ENCODE measurements at places on chromosomes 3 and 15.

DNA sequence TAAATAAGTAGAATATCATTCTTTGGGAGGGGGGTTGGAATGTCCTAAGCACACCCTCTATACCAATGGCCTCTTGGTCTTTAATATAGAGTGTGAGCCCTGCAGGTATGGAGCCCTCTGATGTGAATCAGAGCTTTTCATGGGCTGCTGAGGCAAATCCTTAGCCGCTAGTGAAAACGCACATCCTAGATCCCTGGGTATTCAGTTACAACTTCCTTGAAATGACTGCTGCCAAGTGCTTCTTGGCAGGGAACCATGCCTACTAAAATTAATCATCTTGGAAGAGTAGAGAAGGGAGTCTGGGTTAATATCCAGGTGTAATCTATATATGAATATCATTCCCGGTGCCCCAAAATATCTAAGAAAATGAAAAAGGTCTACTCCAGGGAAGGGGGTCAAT is 109.1 kb downstream of the POLQ start:
- no peak for DNase-seq

DNA sequence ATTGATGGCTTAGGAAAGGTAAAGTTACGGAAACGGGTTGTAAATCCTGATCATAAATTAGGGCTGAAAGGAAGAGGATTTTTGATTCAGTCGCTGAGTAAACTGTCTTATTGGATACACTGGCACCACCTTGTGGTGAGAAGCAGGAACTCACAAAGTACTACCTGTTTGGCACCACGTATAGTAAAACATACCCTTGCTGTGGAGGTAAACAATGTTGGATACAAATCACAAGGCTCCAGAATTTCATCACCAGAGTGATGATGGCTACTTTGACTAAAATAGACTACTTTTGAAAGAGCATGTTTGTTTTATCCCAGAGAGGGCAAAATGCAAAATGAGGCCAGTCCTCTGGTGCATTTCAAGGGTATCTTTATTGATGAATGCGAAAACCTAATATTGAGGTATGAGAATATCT is 216.9 kb downstream of the IGSF11 start:
- DNase-seq, result no peak

- DNase-seq, result no peak
Measured at GRCh38 chr3:36945333-36945980, 603 bp upstream of the TRANK1 start.

DNA sequence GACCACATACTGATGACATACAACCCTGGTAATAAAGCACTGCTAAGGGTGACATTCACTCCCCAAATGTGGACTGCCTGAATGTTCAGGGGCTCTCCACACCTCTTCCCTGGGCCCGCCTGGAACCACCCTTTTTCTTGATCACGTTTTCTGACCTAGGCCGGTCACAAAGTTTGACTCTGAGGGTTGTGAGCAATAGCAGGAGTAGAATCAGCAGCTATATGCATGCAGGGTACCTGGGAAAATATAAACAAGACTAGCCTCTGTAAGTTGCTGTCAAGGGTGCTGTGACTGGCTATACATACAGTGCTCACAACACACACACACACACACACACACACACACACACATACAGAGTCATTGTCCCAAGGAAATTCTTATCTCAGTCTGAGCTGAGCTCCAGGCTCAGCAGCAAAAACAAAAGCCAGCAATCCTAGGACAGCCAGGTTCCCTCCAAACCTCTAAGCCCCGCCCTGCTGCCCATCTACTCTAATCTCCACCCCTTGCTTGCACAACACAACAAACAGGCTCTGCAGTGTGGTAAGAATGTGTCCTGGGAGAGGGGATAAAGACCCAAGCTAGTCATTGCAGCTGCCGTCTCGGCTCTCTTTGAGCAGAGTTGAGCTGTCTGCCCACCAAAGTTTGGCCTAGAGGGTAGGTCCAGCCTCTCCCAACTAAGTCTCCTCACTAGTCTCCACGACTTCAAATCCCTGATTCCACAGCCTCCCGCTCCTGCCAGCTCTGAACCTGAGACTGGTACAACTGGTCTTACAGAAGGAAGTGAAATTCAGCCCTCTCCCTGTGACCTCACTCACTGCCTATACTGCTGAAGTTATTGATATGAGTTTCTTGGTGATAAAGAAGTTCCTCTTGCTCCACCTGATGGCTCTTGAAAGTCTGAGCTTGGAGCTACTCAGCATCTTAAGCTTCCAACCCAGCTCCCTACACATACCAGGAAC is 2.2 kb downstream of the BMF start:
- no peak for DNase-seq

GRCh38 chr3:59644479-59645402 is 594.9 kb upstream of the CFAP20DC start:
- no peak for DNase-seq

GRCh38 chr3:126948980-126949535 is 33.9 kb upstream of the PLXNA1 start:
- DNase-seq, result no peak

- no peak for DNase-seq
Measured at GRCh38 chr15:91348752-91349500, 248.9 kb downstream of the SV2B start.
